ENCODE measurements at places on chromosomes 5 and 9.

DNA sequence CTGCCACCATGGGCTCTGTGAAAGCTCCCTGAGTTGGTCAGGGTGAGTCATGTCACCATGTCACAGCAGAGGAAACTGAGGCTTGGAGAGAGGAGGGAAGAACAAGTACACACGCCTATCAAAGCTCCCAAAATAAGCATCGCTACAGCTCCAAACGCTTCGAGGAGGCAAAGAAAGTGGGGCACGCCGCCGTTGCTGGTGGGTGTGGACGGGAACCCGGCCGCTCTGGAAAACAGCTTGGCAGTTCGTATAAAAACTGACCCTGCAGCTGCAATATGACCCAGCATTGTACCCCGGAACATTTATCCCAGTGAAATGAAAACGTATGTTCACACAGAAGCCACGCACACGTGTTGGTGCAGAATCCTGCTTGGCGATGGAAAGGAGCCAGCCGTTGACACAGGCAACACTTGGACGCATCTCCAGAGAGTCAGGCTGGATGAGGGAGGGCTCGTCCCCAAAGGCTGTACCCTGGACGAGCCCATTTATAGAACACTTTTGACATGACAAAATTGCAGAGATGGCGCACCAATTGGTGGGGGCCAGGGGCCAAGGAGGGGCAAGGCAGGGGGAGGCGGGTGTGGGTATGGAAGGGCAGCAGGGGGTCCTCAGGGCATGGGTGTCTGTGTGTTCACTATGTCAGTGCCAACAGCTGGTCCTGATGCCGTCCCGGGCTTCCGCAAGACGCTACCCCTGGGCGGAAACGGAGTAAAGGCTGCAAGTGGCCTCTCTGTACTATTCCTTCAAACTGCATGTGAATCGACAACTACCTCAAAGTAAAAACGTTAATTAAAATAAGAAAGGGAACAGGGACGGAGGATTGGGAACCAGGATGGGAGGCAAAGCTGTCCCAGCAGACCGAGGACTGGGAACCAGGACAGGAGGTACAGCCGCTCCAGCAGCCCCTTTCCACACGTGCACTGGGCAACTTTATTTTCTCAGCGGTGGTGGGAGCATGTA is 173.0 kb downstream of the OLFM1 start:
- DNase-seq = no peak

GRCh38 chr9:83220730-83221129 is 157.8 kb upstream of the RASEF start:
- no peak for DNase-seq

DNA sequence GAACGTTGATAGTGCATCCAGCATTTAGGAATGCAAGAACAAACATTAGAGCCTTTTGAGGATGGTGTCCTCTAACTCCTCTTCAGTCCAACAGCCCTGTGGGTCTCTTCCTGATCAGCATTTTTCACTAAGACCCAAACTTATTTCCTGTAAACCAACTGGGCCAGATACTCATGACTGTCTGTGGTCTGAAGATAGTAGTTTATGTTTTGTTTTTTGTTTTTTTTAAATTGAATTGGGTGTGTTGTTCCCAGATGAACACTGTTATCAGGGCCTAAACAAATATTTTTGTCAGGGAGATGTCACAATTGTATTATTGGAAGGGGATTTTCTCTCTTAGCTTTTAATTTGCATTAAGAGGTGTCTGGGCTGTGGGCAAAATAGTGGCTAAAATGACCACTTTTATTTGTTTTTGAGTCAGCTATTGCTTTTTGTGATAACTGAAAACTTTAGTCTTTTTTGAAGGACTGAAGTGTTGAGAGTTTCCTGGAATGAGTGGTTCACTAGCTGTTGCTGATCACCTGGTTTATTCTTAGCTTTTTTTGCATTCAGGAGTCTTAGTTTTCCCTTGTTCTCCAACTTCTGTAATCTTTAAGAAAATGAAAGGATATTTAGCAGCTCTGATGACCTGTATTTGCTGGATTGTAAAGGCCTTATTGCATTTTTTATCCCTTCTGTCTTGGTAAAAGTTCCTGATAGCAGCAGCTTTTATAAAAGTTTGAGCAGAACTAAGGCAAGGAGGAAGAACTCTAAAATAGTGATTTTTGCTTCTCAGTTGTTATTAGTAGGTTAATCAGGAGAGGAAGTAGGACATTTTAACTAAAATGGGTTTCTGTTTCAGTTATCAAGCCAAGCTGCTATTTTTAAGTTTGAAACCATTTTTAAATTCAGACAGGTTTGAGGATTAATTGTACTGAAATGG is 5.5 kb downstream of the MAN2A1 start:
- DNase-seq = no peak

- no peak for DNase-seq
Observed at GRCh38 chr5:172054611-172055153, 48.2 kb upstream of the FBXW11 start.

- DNase-seq = no peak
Observed at GRCh38 chr9:88534456-88535225, at the start of gene NXNL2. Gene NXNL2 (plus strand): TSS chr9:88535178. CDS start chr9:88535435, 257 bp downstream.

- no peak for DNase-seq
Observed at GRCh38 chr5:32916648-32917047, 205.5 kb downstream of the NPR3 start.

DNA sequence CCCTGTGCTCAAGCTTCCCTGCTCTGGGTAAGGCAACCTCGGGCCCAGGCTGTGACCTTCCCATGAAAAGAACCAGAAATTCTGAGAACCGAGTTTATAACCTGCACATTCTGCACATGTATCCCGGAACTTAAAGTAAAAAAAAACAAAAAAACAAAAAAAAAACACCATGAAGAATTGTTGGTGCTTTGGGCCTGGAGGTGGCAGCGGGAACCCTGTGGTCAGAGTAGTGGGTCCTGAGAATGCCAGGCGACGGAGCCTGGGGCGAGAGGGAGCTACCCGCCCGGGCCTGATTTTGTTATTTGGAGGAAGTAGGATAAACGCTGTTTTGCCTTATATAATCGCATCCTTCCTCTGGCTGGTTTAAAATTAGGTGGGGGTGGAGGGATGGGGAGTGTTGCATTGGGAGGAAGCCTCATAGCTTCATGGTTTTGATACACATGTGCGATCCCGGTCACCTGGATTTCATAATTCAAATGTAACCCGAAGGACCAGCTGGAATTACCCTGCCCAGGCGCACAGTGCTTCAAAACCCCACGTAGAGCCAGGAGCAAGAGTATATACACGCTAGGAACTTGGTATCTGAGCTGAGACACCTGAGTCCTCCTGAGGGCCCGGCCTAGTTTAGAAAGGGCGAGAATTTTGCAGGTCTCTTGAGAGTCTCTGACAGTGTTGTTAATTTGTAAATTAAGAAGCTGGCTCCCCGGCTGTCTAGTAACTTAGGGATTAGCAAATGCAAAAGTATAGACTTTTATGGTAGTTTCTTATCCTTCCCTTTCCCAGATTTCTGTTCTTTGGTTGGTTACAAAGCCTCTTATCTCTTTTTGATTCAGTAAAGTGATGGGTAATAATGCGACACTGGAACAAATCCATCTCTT is 2.8 kb downstream of the MSX2 start:
- no peak for DNase-seq

DNA sequence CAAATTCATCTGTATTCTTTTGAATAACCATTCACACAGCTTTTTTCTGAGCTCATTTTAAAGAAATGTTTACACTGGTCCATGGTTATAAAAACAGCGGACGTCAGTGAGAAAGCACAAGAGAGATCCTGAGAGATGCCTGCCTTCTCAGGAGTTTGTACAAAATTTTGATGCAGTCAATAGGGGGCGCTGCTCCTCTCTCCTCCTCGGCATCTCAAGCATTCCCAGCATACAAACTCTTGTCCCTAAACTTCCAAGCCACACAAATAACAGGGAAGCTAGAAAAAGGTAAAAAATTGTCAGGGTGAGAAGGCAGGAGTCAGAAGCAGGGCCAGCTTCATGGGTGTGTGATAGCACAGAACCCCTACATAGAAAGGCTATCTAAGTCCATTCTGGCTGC is 11.2 kb upstream of the CCDC152 start:
- no peak for DNase-seq

DNA sequence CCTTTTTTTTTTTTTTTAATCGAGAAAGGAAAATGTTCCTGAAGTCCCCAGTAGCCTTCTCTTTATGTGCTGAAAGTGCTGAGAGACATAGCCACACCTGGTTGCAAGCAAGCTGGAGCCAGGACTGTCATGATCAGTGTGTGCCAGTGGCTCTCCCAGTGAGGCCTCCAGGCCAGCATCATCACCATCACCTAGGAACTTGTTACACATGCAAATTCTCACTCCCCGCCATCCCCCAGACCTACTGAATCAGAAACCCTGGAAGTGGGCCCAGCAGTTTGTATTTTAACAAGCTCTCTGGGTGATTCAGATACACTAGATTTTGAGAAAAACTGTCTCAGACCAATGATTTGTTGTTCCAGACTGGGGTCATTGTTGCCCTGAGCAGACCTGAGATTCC is 181.9 kb upstream of the GLRA1 start:
- DNase-seq = no peak

GRCh38 chr5:168014433-168015123 is 276.9 kb upstream of the WWC1 start:
- no peak for DNase-seq

DNA sequence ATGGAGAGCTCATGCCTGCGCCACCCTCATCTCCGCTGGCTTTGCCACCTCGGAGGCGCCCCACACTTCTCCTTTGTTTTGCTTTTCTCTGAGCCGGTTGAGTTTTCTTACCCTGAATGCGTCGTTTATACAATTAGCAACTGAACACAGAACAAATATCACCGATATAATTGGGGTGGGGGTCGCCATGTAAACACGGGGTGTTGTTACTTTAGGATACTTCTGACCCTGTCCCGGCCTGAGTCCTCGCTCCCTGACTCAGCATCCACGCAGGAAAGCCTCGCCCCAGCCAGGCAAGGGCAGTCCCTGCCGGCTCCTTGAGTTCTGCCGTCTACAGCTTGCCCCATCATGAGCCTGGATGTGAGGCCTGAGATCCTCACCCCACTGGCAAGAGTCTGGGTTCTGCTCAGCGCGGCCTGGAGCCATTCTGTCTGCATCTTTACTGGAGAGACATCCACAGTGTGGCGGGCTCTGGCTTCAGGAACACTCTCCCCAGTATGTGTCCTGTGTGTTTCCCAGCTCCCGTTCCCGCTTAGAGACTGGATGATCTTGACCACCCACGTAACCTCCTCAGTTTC is 5.5 kb downstream of the NKX2-5 start:
- no peak for DNase-seq

- DNase-seq = no peak
Observed at GRCh38 chr9:121500165-121500478, 478 bp upstream of the GGTA1 start.

DNA sequence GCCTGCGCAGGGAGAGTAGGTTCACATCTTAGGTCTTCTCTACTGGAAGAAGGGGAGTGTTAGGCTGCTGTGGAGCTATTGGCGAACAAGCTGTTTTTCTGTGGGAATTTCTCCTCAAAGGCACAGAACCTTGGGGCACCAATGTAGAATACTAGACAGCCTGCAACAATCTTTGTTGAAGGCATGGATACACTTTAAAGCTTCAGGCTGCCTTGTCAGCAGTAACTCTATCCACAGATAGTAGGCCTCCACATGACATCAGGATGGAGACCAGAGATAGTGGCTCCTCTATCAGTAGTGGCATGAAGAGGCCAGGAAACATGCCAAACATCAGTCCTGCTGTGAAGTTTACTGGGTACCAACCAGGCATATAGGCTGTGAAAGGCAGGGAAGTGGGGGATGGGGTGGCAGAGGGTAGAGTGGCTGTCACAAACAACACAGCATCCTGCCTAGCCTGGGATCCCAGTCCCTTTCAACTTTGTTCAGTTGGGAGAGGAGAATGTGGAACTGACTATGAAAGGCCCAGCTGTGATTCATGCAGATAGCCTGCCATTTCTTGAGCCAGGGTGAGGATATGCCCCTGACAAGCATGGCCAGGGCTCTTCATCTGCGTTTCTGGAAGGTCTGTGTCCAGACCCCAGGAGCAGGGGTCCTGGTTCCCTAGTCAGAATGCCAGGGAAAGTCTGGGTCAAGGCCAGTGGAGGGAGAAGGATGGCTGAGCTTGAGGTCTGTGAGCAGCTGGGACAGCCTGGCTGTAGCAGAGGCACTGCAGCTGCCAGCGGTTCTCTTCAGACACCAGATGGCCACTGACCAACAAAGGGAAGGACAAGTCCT is 1.0 kb upstream of the HK3 start:
- DNase-seq = no peak

GRCh38 chr5:168898247-168898911 is 319.2 kb upstream of the PANK3 start:
- DNase-seq = peak; percentile 6

DNA sequence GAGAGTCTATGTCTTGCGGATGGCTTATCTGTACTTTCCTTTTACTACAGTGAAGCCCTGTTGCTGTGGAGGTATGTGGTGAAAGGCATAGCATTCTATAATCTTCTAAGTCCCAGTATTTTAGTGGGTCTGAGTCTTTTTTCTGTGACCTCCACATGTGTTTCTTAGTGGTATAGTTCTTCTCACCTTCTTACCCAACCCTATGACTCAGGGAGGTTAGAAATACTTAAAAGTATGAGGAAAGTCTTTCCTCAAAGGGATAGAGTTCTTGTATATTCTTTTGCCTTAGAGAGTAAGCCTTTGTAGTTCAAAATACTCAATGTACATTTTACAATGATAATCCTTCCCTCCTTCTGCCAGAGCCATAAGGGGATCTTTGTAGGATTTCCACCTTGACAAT is 621.9 kb upstream of the CTNND2 start:
- no peak for DNase-seq

DNA sequence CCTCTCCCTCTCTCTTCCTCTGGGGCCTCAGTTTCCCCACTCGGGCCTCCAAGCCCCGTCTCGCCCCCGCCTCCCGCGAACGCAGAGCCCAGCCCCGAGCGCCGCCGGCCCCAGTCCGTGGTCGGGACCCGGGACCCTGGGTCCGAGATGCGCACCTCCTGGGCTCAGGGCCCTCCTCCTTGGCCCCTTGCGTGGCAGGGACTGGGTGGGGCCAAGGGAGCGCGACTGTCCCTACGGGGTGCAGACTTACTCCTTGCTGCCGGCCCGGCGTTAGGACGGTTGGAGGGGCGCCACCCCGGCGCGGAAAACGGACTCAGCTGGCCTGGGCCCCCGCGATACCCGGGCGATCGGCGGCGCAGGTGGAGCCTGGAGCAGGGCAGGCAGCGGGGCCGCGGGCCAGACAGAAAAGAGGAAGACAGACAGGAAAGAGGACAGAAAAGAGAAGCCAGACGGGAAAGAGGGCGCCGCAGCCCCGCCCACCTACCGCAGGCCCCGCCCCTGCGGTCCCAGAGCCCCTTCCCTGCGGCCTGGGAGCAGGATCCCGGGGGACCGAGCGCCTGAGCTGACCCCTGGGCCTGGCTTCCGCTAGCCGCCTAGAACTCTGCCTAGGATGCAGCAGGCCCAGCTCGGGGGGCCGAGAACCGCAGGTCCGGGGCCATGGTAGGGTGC is at the start of gene GBGT1:
Gene GBGT1, minus strand, starts transcription at position 411 of the 669 bp plus-strand sequence. CDS start 1,502 bp downstream, outside the sequence.
- no peak for DNase-seq
